ENCODE measurements at places on chromosomes 3 and 15. TPM values are rescaled to one million over a fixed set of nuclear protein-coding genes. Genes with fewer than 3 reads are reported as not detected.

DNA sequence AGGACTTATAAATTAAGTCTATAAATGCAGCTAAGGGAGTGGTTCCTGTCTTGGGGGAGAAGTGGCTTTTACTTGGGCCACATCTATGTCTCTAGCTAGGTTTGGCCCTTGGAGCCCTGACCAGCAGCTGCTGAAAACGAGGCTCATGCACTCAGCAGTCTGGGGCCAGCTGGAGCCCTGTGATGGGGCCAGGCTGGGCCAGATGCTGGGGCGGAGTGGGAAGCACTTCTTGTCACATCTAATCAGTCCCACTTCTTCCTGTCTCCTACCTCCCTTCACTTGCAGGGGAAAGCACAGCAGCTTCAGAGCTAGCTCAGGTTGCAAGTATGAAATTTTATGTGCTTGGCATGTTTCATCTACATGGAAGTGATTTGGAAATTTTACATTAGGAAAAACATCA lies 209.9 kb upstream of the ROPN1 start:
- no peak for DNase-seq

DNA sequence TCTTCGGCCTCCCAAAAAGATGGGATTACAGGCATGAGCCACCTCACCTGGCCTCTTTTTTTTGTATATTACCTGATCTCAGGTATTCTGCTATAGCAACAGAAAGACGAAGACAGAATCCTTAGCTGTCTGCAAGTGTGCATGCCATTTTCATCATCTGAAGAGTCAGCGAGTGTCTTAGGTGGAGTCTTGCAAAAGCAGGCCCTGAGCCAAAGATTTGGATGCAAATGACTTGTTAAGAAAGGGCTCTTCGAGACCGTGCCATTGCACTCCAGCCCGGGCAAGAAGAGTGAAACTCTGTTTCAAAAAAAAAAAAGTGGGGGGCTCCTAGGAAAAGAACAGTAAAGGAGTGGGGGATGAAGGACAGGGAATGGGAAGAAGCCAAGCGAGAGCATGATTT lies 10.2 kb upstream of the TRIM69 start:
- no peak for DNase-seq

GRCh38 chr3:25448750-25449692 lies 21.0 kb downstream of the RARB start:
- DNase-seq: peak; percentile 91

Gene TRPM1
- not detected for total RNA-seq

Gene BFSP2
- total RNA-seq: not detected

Gene HACD3
- total RNA-seq: 9.6 TPM

Gene SPTBN5
- total RNA-seq: 2.4 TPM

Gene FETUB
- total RNA-seq: not detected

Gene WNT5A
- total RNA-seq: 0.92 TPM
